AG04449 (cell line): ENCODE measurements at places on chromosomes 4 and X.

DNA sequence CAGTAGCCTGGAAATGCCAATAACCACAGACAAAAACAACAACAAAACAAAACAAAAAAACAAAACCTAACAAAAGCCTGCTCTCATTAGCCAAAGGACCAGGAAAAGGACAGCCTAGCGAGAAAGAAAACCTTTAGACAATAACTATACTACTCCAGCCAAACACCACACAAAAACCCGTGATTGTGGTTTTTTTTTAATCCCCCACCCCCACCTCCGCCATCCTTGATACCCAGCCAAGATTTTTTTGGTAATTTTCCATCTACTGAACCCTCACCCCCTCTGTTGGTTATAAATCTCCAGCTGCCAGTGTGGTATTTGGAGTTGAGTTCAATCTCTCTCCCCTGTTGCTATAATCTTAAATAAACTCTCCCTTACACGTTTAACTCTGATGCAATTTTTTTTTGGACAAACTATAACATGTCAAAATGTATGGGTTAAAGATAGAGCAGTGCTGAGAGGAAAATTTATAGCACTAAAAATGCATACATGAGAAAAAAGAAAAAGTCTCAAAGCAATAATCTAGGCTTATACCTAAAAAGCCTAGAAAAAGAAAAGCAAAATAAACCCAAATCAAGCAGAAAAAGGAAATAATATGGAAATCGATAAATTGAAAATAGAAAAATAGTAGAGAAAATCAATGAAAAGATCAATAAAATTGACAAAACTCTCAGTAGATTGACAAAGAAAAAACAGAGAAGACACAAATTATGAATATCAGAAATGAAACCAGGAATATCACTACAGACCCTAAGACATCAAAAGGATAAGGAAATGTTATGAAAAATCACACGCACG lies 83.7 kb downstream of the NAT8L start:
- no peak for DNase-seq

- DNase-seq: no peak
These were observed 577.4 kb upstream of the INTU start for GRCh38 chr4:127055357-127055756.

DNA sequence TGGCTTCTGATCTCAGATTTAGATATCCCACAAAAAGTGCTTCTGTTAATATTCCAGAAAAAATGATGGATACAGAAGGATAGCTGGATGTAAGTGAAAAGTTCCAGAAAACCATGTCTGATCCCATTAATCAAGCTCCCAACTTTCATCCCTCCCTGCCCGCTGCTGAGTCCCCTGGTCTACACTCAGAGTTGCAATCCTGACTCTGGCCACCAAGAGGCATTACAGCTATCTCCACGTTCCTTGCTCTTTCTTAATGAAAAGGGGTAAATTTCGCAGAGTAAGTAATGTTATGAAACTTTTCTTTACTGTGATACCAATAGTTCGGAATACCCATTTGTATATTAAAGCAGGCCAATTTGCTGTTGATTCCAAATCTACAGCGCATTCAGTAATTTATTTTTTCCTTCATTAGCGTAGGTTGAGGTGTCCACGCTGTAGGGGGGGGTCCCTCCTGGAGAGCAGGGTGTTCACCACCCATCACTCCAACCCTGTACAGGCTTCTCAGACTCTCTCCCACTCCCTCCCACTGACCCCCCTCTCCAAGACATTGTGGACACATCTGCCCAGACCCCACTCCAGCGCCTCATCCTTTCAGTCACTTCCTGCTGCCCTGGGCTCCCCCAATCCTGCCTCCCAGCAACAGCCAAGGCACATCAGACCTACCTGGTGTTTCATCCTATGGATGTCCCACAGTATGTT lies 55.1 kb downstream of the RAB40A start:
- DNase-seq: no peak

DNA sequence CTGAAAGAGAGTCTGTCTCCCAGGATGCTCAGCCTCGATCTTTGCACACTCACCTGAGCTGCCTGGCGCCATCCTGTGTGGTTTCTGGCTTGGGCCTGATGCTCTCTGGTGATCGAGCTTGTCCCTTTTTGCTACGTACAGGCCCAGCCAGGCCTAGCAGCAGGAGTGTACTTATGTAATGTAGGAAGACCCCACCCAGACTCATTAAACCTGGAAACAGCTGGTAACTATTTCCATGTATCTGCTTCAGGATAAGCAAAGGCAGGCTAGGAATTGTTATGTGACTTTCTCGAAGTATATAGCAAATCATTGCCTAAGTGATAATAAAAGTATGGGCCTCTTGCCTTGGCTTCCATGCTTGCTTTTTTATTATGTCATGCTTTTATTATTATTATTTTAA lies 18.6 kb upstream of the ARSJ start:
- DNase-seq: no peak

DNA sequence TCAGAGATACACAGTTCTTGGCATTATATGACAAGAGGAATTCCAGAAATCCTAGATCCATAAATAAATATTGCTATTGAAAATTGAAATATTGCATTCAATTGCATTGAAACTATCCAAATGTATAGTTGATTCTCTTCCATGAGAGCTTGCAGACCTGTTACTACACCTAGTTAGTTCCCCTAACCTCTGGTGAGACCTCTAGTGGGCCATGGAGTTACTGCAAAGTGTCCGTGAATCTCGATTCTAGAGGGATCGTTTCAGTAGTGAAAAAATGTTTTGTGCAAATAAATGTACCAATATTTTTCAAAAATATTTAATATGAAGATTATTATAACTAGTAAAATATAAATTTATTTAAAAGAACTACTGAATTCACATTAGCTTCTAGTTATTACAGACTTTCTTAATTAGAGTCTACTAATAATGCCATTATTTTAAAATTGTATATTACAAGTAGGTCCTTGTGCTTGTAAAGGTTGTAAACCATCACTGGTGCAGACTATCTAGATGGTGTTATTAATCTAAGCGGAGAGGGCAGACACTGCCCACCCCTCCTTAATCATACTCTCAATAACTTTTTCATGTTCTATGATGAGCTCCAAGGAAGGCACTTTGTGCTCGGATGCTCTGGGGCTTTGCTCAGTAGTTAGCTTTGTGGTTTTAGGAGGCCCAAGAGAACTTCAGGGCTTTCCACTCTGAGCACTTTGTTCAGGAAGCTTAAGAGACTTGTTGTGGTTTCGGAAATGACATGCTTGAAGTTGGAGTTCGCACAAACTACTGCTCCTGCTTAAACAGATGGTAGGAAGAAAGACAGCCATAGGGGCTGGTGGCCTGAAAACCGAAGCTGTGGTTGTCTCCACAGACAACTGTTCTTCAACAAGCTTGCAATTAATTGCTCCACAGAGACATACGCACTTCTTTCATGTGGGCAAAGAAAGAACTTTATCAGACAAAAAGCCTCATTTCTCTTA lies 42.8 kb downstream of the IL21 start:
- DNase-seq: peak; percentile 16

DNA sequence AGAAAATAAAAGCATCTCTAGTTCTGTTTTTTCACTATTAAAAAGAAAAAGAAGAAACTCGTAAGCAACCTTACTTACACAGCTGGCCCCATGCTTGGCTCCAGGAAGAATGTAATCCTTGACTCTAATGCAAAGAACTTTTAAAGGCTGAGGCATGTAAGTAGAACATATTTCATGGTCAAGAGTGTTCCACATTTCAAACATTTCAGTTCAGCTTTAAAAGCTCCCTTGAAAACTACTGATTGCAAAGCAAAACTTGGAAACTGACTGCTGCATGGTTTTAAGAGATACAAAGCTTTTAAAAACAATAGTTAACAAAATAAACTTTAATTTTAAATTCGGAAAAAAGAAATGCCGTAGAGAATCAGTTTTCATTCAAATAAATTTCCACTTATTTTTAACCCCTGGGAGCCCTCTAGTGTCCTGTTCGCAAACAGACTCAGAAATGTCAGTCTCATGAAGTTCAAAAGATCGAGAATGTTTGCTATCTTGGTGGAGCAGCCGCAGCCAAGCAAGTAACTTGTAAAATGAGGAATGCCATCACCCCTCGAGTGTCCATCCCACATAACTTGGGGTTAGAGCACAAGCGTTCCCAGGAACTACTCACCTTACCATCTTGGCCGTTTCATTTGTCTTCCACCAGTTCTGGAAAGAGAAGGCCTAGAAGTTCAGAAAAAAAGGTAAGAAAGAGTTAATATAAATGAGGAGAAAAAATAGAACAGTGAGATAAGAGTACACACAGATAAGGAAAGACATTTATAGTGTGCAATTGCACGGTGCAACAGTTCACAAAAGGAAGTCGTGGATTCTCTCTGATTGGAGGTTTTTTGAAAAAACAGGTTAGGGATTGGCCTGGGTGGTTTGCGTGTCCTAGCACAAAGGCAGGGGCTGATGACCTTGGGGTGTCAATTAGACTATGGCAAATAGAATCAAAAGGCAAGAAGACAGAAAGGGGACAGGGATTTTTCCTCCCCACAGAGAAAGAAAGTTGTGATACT lies at the start of gene GASK1B:
Gene GASK1B (minus strand): TSS at position 765 of the 998 bp plus-strand sequence. CDS start 1,650 bp downstream, outside the sequence.
- DNase-seq: no peak

DNA sequence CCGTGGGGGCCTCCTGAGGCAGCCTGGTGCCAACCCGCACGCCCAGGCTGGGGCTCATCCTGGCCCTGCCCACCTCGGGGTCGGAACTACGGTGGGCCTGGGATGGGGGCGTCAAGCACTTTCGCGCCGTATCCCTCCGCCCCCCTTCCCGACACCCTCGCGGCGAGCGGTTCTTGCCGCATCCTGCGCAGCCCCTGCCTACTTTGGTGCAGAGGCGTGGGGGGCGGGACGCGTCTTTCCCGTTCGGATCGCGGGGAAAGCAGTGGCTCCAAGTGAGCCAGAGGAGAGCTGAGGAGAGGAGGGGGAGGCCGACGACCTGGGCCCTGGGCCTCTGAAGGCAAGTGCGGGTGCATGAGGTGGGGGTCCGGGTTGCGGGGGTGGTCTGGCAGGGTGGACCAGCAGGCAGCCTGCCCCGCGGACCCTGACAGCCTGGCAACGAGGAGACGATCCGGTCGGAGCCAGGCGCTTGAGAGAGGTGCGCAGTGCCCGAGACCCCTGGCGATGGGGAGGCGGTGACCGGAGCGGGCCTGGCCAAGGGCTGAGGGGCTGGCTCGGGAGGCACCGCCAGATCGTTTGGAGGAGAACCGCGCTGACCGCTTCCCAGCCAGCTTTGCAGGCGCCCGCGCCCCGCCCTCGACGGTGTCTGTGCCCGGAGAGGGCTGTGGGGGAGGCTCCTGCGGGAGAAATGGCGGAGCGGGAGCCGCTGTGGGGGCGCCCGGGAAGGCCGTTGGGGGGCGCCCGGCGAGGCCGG lies at the start of gene GPRASP2:
Gene GPRASP2 (plus strand): TSS at position 233 of the 751 bp plus-strand sequence. CDS start 2,422 bp downstream, outside the sequence.
- DNase-seq: no peak

- no peak for DNase-seq
These were observed 25.4 kb downstream of the CLCN5 start for GRCh38 chrX:49947781-49948180.

- DNase-seq: no peak
These were observed at the start of gene VSIG1 for GRCh38 chrX:108044554-108045256. Gene VSIG1 (plus strand): TSS chrX:108045065. CDS start chrX:108045131, 66 bp downstream.

- DNase-seq: no peak
These were observed 117.6 kb upstream of the BMPR1B start for GRCh38 chr4:94640151-94640550.

- DNase-seq: no peak
These were observed 300.5 kb downstream of the TRIML1 start for GRCh38 chr4:188439641-188440311.

GRCh38 chrX:117972711-117973109 lies 143.9 kb downstream of the KLHL13 start:
- no peak for DNase-seq

GRCh38 chrX:81120258-81120935 lies 81.3 kb downstream of the HMGN5 start:
- no peak for DNase-seq

- DNase-seq: no peak
These were observed 898 bp downstream of the UBQLN2 start for GRCh38 chrX:56564164-56564885.

GRCh38 chr4:39505581-39505980 lies 21.7 kb downstream of the UGDH start:
- DNase-seq: no peak

- DNase-seq: no peak
These were observed 973 bp downstream of the STK32B start for GRCh38 chr4:5052204-5052702.

DNA sequence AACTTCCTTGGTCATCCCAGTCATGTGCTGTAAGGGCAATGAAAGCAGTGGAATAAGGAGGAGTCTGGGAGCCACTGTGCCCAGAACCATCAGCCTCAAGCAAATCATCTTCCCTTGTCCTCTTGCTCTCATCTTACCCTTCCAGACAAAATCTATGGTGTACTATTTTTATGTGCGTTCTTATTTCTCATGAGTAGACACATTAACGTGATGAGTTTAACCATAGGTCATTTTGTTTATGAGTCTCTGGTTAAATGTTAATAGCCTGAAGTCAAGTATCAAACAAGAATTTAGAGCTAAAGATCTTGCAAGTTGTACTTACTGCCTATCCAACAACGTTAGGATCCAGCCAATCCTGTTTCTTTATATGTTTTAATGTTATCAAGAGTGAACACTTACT lies 495.3 kb downstream of the SPRY1 start:
- DNase-seq: no peak

DNA sequence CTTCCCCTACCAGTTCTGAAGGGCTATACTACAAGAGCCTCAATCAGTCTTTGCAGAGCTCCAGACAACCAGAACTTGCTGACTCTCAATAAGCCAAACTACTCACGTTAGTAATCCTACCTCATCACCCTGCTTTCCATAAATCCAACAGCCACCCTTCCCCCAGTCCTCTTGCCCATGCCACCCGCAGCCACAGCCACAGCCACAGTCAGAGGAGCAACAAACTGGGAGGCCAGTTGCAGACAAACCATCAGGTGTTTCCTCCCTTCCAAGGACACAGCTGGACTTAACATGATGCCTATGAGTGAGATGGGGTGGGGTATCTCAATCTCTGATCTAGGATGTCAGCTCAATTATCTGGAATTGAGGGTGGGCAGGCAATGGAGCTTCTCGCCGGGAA lies 1.0 kb downstream of the GABRA3 start:
- DNase-seq: no peak

GRCh38 chr4:14336656-14337055 lies 665.6 kb upstream of the CPEB2 start:
- DNase-seq: no peak

- DNase-seq: peak; percentile 7
These were observed 155.8 kb downstream of the ANTXR2 start for GRCh38 chr4:79917246-79917645.

GRCh38 chr4:148376151-148376550 lies 66.1 kb downstream of the NR3C2 start:
- no peak for DNase-seq

DNA sequence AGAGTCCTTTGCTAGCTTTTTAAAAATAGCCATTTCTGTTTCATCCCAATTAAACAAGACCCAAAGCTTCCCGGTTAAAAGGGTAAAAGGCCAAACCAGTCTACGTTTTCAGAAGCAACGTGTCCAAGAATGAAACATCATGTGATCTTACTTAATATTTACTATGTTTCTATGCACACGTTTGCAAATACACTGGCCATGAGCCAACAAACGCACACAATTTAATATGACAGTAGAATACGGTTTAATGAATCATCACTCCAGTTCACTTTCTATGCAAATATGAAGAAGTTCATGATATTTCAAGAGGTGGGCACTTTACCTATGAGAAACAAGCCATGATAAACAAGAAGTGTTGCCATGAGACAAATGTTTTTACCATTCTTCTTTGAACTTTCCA lies 4.3 kb downstream of the NR0B1 start:
- no peak for DNase-seq

GRCh38 chrX:10496345-10496965 lies 123.9 kb downstream of the MID1 start:
- DNase-seq: peak; percentile 65

GRCh38 chr4:109703664-109704361 lies 568 bp upstream of the CASP6 start:
- DNase-seq: no peak

GRCh38 chr4:3128058-3128457 lies 53.6 kb downstream of the HTT start:
- no peak for DNase-seq
